Stimulated activated CD8-positive, alpha-beta memory T cell treated with anti-CD3 and anti-CD28 coated beads, Interleukin-7, amount 100 ng/mL, for 1 hour (primary cell): ENCODE measurements at places on chromosomes 4 and X.

- DNase-seq = no peak
Measured at GRCh38 chr4:109191216-109191615, 111.2 kb downstream of the COL25A1 start.

DNA sequence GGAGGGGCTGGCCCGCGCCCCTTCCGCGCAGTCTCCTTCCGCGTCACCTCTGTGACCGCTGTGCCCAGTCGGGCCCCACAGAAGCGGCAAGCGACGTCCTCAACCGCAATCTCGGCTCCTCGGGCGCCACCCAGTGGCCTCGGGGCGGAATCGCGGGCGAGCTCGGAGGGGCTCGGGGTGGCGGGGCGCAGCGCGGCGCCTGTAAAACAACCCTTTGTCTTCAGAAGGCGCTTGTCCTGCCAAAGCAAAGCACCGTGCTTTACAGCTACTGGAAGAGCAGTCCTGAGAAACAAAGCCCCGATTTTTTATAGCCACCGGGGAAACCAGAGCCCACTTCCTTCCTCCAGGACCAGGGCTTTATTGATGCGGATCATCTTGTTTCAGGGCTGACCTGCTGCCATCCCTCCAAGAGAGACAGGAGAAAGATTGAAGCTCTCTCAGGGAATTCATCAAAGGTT is 37.3 kb upstream of the CDKN2AIP start:
- DNase-seq = peak; percentile 90

DNA sequence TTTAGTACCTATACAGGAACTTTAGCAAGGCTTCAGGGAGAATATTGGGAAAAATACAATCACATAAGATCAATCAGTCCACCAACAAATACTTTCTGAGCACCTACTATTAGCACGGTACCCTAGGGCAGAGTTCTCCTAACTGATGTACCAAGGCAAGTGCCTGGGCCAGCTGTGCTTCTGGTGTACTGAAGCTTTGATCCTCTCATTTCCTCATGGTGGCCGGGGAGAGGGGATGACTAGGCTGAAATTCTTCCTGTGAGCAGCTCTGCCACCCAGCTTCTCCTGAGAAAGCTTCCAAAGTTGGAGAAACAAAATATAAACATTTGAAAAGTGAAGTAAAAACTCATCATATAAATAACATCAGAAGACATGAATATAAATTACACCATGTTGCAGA is 49.3 kb upstream of the ATOH1 start:
- DNase-seq = no peak

GRCh38 chr4:40662962-40663604 is 33.4 kb upstream of the RBM47 start:
- DNase-seq = no peak

DNA sequence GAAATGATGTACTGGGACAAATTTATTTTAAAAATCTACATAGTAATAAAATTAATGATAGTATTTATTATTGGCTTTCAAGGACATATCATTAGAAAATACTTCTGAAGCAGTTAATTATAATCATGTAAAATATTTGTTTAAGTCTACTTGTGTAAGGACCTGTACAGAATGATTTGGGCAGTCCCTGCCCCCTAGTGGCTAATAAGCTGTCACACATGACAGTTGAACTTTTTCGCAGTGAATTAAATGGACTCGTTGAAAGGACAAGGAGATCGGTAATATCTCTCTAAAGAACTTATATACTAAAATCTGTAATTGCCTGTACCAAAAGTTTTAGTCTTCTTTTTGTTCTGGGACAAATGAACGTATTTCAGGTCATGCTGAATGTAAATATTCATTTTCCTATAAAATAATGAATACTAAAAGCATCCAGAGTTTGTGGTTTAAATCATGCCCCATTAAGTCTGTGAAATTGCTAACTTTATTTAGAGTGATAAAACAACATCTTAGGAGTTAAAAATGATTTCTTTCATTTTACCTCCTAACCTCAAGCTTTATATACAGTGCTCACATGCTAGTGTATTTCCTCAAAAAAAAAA is 13.6 kb downstream of the EXOC1 start:
- peak; percentile 7 for DNase-seq

DNA sequence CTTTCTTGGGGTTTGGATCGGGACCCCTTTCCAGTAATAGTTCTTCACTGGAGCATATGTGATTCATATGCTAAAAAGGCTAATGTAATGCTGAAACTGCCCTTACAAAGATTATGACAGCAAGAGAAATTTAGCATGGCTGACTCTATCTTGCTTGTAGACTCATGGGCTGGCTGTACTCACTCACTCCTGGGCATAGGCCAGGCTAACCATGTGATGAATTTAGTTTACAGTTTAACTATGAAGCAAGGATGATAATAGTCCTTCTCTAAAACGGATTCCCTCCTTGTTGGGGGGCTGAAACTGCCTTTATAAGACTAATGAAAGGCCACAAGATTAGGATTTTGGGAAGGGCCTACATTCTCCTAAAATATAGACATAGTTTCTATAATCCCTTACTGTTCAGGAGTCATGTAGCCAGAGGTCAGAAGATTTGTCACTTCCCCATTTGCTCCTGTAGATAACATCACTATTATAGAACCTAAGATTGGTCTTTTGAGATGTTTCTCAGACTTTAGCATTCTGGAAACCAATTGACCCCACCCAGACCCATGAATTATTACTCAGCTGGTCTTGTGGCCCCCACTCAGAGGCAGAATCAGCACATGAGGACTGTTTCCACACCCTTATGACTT is 20.8 kb upstream of the CEP135 start:
- DNase-seq = no peak

DNA sequence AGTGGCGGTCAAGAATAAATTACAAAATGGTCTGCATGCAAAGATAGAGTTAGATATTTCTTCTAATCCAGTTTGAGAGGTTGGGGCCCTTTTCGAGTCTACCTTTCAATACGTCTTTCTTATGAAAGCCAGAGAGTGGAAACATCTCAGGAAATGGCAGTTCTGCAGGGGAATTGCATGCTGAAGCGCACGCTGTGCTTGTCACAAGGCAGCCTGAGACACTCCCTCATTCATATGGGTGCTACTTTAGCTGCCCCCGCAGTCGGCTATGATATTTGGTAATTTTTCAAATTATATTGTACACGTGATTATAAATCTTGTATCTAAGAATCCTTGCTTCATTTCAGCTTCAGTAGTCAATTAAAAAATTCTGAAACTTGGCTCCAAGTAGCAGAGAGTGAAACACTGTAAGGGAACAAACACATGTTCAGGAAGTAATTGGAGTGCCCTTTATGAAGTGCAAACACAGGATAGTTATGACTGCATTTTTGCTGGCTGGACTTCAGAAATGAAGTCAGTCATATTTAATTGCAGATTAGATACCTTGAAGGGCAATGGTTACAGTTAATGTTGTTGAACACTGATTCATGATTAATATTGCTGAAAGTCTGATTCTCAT is 145.5 kb upstream of the NAP1L5 start:
- DNase-seq = no peak

DNA sequence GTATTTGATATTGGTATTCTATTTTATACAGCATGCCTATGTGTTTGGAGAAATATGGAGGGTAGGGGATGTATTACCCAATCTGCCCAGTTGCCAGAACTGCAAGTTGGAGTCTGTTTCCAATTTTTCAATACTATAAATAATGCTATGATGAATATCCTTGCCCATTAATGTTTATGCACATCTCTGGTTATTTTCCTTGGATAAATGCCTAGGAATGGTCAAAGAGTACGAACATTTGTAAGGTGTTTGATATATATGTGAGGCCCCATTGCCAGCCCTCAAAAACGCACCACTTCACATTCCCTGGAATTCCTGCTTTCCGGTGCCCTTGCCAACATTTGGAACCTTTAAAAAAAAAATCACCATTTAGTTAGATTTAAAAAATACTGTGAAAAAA is 34.3 kb downstream of the CLDN34 start:
- no peak for DNase-seq

- DNase-seq = no peak
Measured at GRCh38 chr4:42570221-42570620, 86.7 kb downstream of the ATP8A1 start.

DNA sequence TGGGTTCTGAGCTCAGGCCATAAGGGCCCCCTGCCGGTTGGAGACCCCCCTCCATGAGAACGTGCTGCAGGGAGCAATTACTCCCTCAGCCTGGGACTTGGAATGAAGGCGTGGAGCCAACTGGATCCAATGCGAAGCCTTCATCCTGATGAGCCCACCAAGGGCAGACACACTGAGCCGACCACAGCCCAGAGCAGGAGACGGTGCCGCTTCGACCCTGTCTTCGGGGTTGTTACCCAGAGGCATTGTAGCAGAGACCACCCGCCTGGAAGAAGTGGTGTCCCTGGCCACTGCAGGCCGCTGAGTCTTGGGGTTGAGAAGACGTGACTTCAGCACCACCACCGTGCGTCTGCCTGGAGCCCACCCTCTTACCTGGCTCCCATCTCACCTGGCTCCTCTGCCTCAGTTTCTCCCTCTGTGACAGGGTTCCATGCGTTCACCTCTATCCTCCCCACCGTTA is 7.0 kb upstream of the NKX1-1 start:
- DNase-seq = no peak

DNA sequence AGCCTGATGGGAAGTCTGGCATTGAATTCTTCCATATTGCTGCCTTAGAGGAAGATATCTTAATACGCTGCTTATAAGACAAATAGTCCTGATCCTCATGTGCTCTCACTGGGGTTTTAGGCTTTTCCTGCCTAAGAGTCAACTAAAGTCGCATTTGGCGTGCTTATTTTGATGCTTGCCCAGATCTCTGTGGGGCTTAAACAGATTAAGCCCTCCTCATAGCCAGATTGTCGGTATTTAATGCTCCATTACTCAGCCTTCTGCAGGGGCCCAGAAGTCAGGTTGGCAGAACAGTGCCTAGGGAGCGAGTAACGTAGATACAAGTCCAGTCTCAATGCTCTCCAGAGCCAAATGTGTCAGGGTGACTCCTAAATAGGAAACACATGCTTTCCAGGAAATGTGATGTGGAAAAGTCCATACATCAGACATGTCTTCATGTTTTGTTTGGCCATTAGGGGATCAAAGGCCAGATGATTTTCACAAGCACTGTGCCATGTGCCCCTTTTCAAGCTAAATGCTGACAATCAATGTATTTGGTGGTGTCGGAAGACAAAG is 262.8 kb downstream of the PRDM5 start:
- no peak for DNase-seq

DNA sequence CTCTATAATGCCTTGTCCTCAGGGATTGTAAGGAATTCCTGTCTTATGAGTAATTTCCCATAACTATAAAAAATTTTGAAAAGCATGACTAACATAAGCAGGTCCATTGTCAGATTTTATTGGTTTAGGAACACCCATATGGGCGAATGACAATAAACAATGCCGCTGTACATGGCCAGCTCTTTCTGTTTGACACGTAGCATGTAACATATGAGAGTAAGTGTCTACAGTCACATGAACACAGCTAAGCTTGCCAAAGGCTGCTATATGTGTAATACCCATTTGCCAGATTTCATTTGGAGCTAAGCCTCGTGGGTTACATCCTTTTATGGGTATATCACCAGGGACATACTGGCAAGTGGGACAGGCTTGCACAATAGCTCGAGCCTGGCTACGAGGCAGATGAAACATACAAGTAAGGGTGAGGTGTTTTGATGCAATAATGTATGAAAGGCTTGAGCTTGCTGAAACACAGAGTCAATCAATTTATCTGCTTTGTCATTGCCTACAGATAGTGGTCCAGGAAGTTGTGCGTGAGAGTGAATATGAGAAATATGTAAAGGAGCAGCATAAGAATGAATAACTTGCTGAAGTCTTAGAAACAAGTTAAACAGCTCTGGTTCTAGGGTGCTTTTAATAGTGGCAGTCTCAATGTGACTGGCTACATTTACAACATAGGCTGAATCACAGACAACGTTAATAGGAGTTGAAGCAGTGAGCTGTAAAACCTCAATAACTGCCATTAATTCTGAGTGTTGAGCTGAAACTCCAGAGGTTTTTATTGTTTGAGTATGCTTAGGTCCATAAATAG is 67.4 kb upstream of the UGT2B10 start:
- DNase-seq = no peak

GRCh38 chr4:139540161-139540560 is 15.9 kb downstream of the SETD7 start:
- DNase-seq = no peak

DNA sequence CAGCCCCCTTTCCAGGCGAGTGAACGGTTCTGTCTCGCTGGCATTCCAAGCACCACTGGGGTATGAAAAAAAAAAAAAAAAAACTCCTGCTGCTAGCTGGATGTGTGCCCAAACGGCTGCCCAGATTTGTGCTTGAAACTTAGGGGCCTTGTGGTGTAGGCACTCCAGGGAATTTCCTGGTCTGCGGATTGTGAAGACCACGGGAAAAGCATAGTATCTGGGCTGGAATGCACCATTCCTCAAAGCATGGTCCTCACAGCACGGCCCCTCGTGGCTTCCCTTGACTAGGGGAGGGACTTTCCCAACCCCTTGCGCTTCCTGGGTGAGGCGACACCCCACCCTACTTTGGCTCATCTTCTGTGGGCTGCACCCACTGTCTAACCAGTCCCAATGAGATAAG is 516.8 kb upstream of the FAM241A start:
- no peak for DNase-seq

GRCh38 chrX:13506574-13506973 is 62.8 kb upstream of the EGFL6 start:
- DNase-seq = no peak

GRCh38 chr4:55673424-55673823 is 37.3 kb upstream of the NMU start:
- DNase-seq = no peak

DNA sequence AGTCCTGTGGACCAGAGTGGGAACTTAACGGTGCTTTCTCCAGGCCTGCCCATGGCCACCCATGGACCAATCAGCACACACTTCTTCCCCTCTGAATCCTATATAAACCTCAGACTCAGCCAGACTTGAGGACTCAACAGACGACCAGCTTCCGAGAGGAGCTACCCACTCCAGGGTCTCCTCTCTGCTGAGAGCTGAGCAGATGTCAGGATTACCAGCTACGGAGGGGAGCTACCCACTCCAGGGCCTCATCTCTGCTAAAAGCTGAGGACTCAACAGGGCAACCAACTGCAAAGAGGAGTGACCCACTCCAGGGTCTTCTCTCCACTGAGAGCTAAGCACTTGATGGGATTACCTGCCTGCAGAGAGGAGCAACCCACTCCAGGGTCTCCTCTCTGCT is 80.0 kb upstream of the DDX60 start:
- DNase-seq = no peak
